Fibroblast of skin of left quadriceps (primary cell): ENCODE measurements at places on chromosomes 1 and 21.

GRCh38 chr1:22611530-22611947, 24.9 kb upstream of the C1QA start:
- peak; percentile 25 for DNase-seq

DNA sequence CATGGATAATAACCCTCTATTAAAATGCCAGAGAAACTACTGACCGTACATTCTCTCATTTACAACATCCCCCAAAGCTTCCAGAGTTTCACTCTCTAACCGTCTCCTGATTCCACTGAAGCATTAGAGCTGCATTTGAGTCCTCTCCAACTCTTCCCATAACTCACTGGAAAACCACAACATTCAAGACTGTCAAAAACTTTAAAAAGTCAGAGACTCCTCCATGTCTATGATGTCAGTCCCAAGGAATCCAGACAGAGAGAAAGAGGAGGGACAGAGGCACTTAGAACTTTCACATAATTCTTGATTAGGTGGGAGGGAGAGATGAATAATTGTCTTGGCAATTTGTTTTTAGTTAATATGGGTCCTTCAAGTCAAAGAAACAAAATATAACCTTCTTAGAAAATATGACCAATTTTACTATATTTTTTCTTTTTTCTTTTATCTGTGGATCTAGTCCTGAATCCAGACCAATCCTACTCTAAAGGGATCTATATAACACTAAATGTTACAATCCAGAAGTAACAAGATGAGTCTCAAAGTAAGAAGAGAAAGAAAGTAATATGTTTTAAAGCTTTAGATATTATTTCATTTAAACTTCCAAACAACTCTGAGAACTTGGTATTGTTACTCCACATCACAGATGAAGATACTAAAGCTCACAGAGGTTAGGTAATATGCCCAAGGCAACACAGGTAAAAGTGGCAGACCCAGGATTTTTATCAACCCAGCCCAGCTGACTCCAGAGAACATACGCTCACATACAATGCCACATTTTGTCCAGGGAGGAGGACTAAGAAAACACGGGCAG, 23.8 kb downstream of the OTUD7B start:
- peak; percentile 92 for DNase-seq

GRCh38 chr1:110007046-110007830, 22.7 kb downstream of the AHCYL1 start:
- DNase-seq: no peak

DNA sequence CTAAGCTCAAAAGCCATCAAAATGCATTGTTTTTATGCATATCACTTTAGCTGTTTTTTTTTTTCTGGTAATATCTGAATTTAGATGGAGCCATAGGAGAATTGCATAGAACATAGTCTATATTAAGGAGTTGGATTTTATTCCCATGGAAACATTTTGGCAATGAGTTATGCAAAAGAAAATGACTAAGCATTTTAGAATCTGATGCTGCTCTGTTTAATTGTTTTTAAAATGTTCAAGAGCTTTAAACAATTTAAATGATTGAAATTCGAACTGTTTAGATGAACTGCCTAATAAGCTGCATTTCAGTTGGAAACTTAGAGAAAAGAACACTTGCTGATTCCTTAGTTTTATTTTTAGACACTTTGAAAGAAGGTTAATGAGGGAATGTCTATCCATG, 1531.5 kb upstream of the B3GALT2 start:
- DNase-seq: peak; percentile 32

- DNase-seq: no peak
Measured at GRCh38 chr21:39000496-39000895, 182.8 kb downstream of the PSMG1 start.

- DNase-seq: no peak
Measured at GRCh38 chr1:177775924-177776323, 193.9 kb downstream of the SEC16B start.

- DNase-seq: no peak
Measured at GRCh38 chr1:42953182-42954180, 5.2 kb downstream of the SLC2A1 start.

DNA sequence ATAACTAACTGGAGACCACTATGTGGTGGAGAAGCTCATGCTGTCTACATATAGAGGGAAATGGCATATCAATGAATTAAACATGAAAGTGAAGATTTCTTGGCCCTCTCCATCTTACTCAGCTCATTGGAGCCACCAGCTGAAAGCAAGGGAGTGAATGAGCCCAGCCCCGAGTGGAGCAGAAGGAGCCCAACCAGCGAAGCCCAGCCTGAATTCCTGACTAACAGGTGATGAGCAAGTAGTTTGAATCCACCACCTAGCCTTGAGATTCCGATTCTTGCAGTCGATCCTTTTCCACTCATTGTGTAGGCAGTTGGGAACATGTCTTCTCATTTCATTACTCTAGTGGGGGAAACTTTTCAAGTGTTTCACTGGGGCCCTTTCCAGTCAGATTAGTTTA, 18.6 kb upstream of the ST6GALNAC3 start:
- no peak for DNase-seq

GRCh38 chr1:156319664-156320063, 18.4 kb downstream of the CCT3 start:
- DNase-seq: peak; percentile 11

- no peak for DNase-seq
Measured at GRCh38 chr1:68800182-68800581, 303.3 kb upstream of the DEPDC1 start.

DNA sequence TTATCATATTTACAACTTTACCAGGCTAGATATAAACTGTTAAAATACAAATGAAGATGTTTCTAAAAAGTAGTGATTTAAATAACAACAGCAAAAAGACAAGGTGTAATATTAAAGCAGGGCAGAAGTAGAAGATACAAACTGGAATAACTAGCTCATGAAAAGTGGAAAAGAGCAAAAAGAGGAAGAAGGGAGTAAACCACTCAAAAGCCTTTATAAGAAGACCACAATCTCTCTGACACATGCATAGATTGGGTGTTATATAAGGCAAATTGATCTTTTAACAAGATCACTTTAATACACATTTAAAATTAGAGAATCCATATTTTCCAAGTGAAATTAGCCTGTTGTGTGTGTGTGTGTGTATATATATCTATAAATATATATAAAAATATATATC, 5.0 kb downstream of the DENND1B start:
- no peak for DNase-seq

GRCh38 chr1:58861506-58861905, 77.7 kb upstream of the JUN start:
- no peak for DNase-seq

GRCh38 chr1:66095190-66095589, 302.5 kb downstream of the PDE4B start:
- DNase-seq: no peak

GRCh38 chr1:168234846-168235547, 9.2 kb downstream of the SFT2D2 start:
- no peak for DNase-seq

DNA sequence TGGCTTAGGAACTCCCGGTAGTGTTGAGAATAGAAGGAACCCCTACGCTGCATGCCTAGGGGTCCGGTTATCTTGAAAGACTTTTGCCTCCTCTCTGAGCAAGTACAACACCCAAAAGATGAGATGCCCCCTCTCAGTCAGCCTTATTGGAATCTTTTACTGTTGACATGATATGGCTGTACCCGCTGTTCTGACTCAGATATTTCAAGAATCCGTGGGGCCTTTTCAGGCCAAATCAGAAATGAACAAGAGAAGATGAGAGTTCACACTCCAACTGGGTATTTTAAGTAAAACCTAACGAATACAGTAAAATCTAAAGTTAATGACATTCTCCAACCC, 164.2 kb downstream of the PPIAL4G start:
- no peak for DNase-seq

DNA sequence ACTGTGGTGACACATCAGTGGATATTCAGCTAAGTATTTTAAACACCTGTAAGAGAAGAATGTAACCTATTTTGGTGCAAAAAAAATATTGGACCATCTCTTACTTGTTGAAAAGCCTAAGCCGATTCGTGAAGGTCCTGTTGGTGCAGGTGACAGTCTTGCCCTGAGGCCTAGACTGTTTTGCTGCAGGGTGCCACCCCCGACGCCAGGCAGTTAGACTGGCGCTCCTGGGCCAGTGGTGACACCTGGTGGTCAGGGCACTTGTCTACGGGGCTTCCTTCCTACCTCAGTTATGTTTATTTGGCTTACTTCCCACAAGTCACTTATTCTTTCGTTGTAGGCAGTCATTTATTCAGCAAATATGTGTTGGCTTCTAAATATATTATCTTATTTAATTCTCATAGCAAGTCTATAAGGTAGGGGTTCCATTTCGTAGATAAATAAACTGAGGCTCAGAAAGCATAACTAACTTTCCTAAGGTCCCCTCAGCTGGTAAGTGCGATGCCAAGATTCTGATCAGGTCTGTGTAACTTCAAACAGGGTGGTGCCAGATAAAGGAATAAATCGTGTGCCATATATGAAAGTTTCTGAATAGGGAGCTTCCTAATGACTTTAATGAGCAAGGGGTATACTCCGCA, 1.9 kb downstream of the EEIG2 start:
- no peak for DNase-seq

GRCh38 chr1:22142315-22143064, 407 bp downstream of the WNT4 start:
- no peak for DNase-seq

DNA sequence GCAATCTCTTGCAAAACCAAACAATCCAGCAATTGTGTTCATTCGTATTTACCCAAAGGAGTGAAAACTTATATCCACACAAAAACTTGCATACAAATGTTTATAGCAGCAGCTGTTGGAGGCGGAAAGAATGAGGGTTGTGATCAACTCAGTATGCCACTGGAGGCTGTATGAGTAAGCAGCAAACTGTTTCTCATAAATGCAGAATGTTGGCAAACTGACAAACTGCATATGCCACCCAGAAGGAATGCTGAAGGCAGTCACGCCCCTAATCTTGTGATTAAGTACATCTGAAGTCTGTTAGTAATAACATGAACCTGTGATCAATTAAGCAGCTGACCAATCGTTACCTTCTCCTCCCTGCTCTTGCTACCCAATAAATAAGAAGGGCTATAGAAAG, 60.5 kb upstream of the CR2 start:
- DNase-seq: peak; percentile 95

- DNase-seq: no peak
Measured at GRCh38 chr1:46064708-46065107, 67.7 kb downstream of the PIK3R3 start.

GRCh38 chr21:26952374-26953066, 14.4 kb downstream of the ADAMTS5 start:
- DNase-seq: no peak

- DNase-seq: no peak
Measured at GRCh38 chr1:84870591-84870990, 22.4 kb downstream of the LPAR3 start.

DNA sequence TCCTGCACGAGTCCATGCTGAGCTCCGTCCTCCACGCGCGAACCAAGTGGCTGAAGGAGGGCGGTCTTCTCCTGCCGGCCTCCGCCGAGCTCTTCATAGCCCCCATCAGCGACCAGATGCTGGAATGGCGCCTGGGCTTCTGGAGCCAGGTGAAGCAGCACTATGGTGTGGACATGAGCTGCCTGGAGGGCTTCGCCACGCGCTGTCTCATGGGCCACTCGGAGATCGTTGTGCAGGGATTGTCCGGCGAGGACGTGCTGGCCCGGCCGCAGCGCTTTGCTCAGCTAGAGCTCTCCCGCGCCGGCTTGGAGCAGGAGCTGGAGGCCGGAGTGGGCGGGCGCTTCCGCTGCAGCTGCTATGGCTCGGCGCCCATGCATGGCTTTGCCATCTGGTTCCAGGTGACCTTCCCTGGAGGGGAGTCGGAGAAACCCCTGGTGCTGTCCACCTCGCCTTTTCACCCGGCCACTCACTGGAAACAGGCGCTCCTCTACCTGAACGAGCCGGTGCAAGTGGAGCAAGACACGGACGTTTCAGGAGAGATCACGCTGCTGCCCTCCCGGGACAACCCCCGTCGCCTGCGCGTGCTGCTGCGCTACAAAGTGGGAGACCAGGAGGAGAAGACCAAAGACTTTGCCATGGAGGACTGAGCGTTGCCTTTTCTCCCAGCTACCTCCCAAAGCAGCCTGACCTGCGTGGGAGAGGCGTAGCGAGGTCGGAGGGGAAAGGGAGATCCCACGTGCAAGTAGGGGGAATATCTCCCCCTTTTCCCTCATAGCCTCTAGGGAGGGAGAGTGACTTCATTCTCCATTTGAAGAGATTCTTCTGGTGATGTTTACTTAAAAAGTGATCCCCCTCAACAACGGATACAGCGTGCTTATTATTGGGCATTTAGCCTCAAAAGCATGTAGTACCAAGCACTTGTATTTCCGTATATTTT, 991 bp downstream of the PRMT6 start:
- no peak for DNase-seq

GRCh38 chr1:44631647-44632539, 42.4 kb downstream of the TMEM53 start:
- DNase-seq: peak; percentile 73

DNA sequence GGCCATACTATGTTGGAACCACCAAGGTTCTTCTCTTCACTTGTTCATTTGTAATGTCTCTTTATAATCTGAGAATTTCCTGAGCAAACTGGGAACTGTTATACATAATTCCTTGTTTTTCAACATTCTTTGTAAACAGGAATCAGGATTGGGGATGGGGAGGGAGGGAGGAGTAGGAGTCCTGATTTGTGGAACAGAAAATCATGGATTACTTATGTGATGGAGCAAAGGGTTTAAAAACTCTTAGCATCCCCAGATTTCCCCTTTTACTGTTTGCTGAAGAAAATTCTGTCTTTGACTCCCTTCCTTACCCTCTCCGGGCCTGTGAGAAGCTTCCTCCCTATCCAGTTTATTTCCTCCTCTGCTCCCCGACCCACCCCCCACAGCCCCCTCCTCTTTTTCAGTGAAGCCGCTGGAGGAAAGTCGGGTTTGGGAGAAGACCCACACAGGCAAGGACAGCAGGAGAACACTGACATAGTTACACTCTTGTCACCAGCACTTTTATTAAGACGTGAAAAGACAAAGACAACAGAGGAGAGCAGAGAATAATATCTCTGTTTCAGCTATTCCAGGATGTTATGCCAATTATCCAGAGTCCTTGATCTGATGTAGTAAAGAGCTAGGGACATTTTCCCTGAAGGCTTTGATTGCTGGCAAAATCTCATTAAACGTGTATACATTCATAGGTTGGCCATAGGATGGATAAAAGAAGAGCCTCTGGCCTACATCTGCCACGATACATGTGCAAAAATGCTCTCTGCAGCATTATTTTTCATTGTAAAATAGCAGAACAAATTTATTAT, 4.6 kb upstream of the NBPF1 start:
- no peak for DNase-seq

DNA sequence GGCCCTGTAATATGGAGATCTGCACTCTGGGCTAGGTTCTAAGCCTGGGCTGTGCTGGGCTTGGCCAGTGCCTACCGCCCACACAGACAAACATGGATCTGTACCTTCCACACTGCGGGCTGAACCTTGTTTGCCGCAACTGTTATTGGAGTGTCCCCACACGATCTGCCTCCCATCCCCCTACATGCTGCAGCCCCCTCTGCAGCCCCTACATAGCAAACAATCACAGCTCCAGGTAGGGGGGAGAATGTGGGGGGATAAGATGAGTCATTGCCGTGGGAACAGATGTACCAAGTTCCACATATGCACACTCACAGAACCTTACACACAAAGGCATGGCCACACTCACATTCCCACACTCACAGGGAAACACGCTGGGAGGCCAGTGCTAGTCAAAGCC, 2.1 kb upstream of the HCRTR1 start:
- DNase-seq: no peak

GRCh38 chr1:181969902-181970301, 91.6 kb downstream of the ZNF648 start:
- no peak for DNase-seq

- peak; percentile 73 for DNase-seq
Measured at GRCh38 chr1:86833461-86834215, 80.3 kb downstream of the SELENOF start.
